ENCODE measurements at places on chromosomes 7 and 10.
A peak's percentile ranks its signal among the peaks of the same experiment; 100 is the strongest.

- no peak for DNase-seq
- no peaks in the 10 kb centered on the region for H3K27me3 ChIP-seq
- H3K36me3 ChIP-seq, result no peaks in the 10 kb centered on the region
- peaks cover 3% of the 10 kb centered on the region for H3K4me1 ChIP-seq
Observed at GRCh38 chr7:17041324-17041723, 159.5 kb upstream of the AGR3 start.

GRCh38 chr10:19762026-19762425 is 54.2 kb upstream of the PLXDC2 start:
- no peaks in the 10 kb centered on the region for H3K36me3 ChIP-seq
- H3K4me1 ChIP-seq, result no peaks in the 10 kb centered on the region
- H3K27me3 ChIP-seq, result no peaks in the 10 kb centered on the region
- no peak overlapping the region for H3K27ac ChIP-seq

DNA sequence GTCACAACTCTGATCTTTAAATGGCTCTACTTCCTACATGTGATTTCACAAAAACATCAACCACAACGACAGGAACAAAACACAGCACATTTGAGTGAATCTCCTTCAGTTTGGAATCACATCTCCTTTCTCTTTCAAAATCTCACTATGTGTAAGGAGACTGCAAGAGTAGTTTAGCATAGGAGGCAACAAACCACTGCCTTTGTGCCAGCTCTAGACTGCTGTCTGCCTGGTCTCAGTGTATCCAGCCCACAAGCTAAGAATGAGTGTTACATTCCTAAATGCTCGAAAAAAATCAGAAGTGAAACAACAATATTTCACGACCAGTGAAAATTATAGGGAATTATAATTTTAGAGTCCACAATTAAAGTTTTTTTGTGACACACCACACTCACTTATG is 217.0 kb upstream of the STEAP4 start:
- no peak overlapping the region for H3K4me3 ChIP-seq
- H3K36me3 ChIP-seq, result no peaks in the 10 kb centered on the region
- no peaks in the 10 kb centered on the region for H3K4me1 ChIP-seq
- H3K27ac ChIP-seq, result no peak overlapping the region

DNA sequence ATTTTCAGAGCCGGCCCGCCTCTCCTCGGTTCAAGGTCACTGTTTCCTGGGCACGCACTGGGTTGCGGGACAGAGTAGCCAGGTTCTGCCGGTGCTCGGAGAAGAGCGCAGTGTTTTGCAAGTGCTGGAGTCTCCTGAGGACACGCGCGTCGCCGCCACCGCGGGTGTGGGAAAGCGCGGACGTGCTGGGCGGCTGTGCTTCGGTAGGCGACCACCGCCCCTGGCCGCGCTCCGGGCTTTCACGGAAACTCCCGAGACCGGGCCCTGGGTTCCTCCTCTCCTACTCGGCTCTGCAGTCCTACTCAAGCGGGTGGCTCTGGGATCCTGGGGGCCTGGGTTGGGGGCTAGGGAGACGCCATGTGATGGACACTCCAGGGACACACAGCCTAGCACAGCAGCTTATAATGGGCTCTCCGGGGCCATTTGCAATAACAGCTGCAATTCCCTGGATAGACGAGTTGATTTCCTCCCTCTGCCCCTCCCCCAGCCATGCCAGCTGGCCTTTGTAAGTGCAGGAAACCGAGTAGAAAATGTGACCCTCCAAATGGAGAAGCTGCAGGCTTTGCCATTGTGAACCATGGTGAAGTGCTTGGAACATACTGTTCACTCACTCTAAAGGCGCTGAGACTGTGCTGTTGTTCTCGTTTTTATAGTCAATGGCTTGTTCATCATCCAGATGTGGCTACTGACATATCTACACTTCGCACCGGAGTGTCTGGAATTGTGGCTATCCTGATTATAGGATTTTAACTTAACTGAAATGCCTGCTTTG is 2.1 kb downstream of the FRAT1 start:
- H3K27ac ChIP-seq, result peak overlapping the region; percentile 25
- H3K4me1 ChIP-seq, result peaks cover 33% of the 10 kb centered on the region
- H3K4me3 ChIP-seq, result peak overlapping the region; percentile 63
- H3K36me3 ChIP-seq, result no peaks in the 10 kb centered on the region

DNA sequence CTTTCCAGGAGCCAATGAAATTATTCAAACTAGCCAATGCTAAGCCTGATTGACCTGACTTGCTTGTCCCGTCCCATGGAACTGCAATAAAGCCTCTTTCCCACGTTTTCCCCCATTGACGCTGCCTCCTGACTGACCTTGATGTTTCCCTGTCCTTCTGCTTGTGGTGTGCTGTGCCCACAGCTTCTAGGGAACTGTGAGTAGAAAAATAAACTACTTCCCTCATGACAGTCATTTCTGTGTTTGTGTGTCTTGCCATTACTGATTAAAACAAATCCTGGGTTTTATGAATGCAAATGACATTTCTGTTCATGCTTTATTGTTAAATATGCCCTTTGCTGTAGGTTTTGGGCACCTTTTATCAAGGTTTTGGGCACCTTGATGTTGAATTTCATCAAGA is 91.3 kb upstream of the ABI1 start:
- H3K27ac ChIP-seq, result no peak overlapping the region
- no peaks in the 10 kb centered on the region for H3K4me1 ChIP-seq
- H3K36me3 ChIP-seq, result no peaks in the 10 kb centered on the region
- peaks cover 4% of the 10 kb centered on the region for H3K27me3 ChIP-seq
- H3K4me3 ChIP-seq, result no peak overlapping the region

GRCh38 chr7:158751751-158752150 is 47.1 kb upstream of the NCAPG2 start:
- H3K4me1 ChIP-seq, result no peaks in the 10 kb centered on the region
- no peak for DNase-seq
- H3K36me3 ChIP-seq, result peaks cover 6% of the 10 kb centered on the region
- no peak overlapping the region for H3K27ac ChIP-seq
- no peak overlapping the region for H3K4me3 ChIP-seq

Measured in T-cell (primary cell).